Vagina (tissue), 2 donors: ENCODE measurements at places on chromosomes 5 and 9. TPM values are rescaled to one million over a fixed set of nuclear protein-coding genes. Genes with fewer than 3 reads are reported as not detected.

GRCh38 chr9:84852617-84853301, 183.2 kb downstream of the NTRK2 start:
- DNase-seq: no peak

The STXBP1 gene
- 56.2 TPM for total RNA-seq

DNA sequence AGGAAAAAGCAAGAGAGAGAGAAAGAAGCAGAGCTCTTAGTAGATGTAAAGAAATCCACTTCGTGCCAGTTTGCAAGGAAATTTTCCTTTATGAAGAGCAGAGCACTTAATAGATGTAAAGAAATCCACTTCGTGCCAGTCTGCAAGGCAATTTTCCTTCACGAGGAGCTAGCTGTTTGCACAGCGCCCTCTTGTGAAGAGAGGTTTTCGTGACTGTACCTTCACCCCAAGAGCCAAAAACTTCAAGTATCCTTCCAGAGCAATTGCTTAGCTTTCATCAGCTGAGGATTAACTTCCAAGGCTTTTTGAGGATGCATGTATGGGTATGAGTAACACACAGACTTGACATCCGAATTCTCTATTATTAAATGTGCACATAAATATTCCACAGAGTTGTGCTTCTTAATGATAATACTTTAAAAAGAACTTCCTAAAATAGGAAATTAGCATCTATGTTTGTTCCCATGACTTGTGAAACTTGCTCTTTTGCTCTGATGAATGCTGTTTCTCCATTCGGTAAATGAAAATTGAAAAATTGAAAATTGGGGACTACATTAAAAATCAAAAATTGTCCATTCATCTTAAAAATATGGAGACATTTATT, 525.6 kb downstream of the PDE4D start:
- no peak for DNase-seq

DNA sequence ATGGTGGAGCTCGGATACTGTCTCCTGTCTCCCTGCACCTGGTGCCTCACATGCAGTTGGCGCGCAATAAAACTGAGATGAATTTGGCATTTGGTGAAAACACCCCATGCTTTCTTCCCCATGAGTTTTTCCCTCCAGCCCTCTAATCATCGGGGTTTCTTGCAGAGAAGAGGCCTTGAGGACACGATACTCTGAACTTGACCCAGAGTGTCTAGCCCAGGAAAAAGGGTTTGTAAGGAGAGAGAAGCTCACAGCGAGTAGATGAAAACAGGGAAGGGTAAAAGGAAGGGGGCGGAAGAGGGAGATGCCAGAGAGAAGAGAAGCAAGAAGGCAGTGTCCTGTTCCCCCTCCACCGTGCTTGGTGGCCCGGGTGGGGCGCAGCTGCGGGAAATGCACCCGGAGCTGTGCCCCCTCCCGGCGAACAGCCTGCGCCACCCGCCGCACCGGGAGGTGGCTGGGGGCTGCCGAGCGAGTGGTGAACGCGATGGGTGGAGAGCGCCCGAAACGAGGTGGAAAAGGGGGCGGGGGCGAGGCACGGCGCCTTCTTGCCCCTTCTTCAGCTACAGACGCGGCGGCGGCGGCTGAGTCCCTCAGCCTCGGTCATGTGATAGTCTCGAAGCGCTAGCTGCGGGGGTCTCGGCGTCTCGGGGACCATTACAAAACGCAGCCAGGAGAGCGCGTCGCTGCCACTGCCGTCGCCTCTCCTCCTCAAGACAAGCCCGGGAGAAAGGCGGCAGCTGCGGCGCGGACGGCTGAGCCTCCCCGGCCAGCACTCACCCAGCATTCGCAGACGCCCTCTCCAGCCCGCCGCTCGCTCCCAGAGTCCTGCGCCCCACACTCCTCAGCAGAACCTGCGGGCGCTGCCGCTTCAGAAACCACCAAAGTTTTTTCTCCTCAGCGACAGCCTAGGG, 1.1 kb upstream of the FOXB2 start:
- no peak for DNase-seq

The PRRX2 gene
- 43.7 TPM for total RNA-seq

DNA sequence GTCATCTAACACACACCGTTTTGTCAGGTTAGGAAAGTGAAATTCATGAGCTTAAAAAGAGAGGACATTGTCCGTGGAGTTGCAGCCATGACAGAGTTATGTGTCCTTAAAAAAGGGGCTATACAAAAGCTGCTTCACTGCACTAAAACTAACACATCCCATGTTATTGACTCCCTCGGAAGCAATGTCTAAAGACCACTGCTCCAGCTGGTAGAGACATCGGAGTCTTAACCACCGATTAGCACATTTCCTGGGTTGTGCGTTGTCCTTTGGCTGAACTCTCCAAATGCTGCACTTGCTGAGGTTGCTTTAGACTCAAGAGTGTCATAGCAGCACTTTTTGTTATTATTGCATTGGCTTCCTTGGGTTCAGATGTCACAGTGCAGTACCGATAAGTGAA, 128.3 kb upstream of the C9orf72 start:
- no peak for DNase-seq

GRCh38 chr9:87751423-87751822, 25.5 kb downstream of the CTSL start:
- no peak for DNase-seq

- peak; percentile 81 for DNase-seq
Observed at GRCh38 chr5:100904259-100904861, 1.3 kb upstream of the ST8SIA4 start.

The SYK gene
- 12.0 TPM for total RNA-seq

GRCh38 chr5:42614509-42614908, 142.1 kb upstream of the CCDC152 start:
- no peak for DNase-seq

The MYMK gene
- total RNA-seq: not detected

- DNase-seq: no peak
Observed at GRCh38 chr5:172748341-172748843, 22.6 kb downstream of the DUSP1 start.

DNA sequence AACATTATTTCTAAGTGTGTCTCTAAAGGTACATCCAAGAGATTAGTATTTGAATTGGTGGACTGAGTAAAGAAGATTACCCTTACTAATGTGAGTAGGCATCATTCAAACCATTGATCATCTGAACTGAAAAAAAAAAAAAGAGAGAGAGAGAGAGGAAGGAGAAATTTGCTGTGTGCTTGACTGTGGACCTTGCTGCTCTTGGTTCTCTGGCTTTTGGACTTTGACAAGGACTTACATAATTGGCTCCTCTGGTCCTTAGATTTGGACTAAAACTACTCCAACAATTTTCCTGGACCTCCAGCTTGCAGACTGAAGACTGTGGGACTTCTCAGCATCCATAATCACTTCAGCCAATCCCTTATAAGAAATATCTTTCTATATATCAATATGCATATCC, 1091.9 kb upstream of the EDIL3 start:
- no peak for DNase-seq
